HCT116 (cell line): ENCODE measurements at places on chromosomes 7 and 10.

GRCh38 chr7:38731215-38731614 is 100.0 kb upstream of the AMPH start:
- H3K4me1 ChIP-seq = no peaks in the 10 kb centered on the region
- H3K4me3 ChIP-seq = no peak overlapping the region
- DNase-seq = no peak

GRCh38 chr10:74593470-74593869 is 232.9 kb upstream of the KAT6B start:
- H3K4me1 ChIP-seq = no peaks in the 10 kb centered on the region
- DNase-seq = no peak
- H3K27me3 ChIP-seq = no peaks in the 10 kb centered on the region

DNA sequence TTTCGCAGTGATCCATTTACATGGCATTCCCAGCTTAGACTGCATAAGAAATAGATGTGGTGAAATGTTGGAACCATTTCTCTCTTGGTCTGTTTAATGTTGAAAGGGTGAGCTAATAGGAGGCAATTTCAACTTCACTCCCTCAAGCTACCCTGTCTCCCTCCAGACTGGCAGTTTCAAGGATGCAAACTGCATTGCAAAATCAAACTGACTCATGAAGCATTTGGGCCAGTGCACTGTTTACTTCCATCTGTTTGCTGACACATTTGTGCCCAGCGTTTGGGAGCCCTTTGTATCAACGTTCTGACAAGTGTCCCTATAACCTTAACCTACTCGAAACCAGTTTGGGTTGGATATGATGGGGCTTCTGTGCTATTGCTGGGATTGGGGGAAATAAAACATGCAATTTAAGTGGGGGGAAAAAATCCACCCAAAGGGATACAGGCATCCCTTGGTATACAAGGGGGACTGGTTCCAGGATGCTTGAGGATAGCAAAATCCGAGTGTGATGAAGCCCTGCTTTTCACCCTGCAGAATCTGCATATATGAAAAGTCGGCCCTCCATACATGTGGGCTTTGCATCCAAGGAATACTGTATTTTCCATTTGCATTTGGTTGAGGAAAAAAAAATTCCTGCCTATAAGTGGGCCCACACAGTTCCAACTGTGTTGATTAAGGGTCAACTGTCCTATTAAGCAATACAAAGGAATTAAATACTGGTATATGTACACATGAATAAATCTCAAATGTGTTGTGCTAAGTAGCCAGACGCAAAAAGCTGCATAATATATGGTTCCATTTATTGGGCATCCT is 15.6 kb downstream of the RHEB start:
- no peak overlapping the region for H3K27ac ChIP-seq
- no peaks in the 10 kb centered on the region for H3K4me1 ChIP-seq

- H3K27me3 ChIP-seq = no peaks in the 10 kb centered on the region
- no peaks in the 10 kb centered on the region for H3K4me1 ChIP-seq
- H3K4me3 ChIP-seq = no peak overlapping the region
- no peak overlapping the region for H3K27ac ChIP-seq
- no peaks in the 10 kb centered on the region for H3K36me3 ChIP-seq
Observed at GRCh38 chr7:69873512-69873911, 275.2 kb downstream of the AUTS2 start.

GRCh38 chr10:83078160-83078559 is 1061.1 kb upstream of the GHITM start:
- no peaks in the 10 kb centered on the region for H3K27me3 ChIP-seq
- no peaks in the 10 kb centered on the region for H3K4me1 ChIP-seq
- H3K27ac ChIP-seq = no peak overlapping the region
- DNase-seq = no peak
- no peaks in the 10 kb centered on the region for H3K36me3 ChIP-seq

DNA sequence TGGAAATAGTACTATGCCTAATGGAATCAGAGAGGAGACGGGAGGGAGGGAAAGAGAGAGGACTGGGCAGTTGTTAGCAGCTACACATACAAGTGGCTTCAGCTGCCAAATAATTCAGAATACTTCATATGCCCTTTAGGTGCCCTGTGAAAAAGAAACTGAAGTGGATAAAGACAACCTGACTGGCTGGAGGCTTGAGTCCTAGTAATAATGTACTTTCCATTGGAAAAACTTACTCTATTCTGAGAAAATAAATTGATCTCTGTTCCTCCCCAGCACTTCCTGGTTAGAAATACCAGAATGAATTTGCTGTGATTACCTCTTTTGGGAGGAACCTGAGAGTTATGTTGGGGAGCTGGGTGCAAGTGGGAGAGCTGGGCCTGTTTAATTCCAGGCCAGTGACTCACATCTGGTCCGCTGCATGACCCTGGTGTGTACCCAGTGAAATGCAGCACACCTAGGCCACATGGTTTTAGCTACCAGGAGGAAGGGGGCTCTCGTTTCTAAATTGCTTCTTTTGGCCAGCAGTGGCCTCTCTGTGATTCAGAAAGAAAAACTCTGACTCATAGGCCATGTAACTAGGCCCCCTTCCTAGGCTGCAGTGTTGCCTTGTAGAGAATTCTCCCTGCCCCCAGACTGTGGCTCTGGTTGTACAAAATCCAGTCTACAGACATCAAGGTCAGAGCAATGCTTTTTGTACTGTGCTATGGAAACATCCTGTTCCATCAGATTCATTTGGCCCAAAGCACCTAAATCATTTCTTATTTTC is 6.5 kb downstream of the AGFG2 start:
- peak overlapping the region; percentile 95 for H3K27ac ChIP-seq
- H3K27me3 ChIP-seq = no peaks in the 10 kb centered on the region
- peaks cover 2% of the 10 kb centered on the region; the same call in 1 of the 2 replicates for H3K36me3 ChIP-seq
- peak; percentile 81 for DNase-seq

GRCh38 chr10:17805921-17806577 is 3.1 kb upstream of the MRC1 start:
- no peak overlapping the region for H3K27ac ChIP-seq
- peak; percentile 29 for DNase-seq
- no peaks in the 10 kb centered on the region for H3K27me3 ChIP-seq
- H3K36me3 ChIP-seq = no peaks in the 10 kb centered on the region
- H3K4me1 ChIP-seq = no peaks in the 10 kb centered on the region

DNA sequence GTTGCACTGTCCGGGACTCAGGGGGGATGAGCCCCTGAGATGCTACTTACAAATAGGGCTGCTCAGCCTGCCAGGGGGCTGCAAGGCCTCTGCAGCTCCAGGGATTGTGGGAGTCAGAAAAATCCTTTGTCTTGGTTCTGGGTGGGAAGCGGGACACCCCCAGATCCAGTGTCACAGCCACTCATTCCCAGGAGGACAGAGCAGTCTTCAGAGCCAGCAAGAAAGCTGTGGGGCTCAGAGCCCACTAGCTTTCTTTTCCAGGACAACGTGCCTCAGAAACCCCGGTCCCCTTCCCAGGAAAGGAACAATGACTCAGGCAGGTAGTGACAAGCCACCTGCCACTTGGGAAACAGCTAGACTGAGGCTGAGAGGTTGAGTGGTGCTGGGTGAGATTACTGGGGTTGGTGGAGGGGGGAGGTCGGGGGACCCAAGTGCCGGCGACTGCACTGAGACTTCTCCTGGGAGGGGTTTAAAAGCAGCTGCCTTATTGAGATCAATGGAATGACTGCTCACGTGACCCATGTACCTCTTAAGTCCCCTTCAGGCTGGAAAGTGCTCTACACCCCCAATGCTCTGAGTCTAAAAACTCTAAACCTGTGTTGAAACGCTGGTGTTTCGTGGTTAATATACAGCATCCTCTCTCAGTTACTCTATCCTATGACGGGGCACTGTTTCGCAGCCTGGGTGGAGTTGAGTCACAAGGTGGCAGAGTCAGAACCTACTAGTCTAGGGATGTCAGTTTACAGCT is 123.6 kb downstream of the UBE2H start:
- no peaks in the 10 kb centered on the region for H3K27me3 ChIP-seq
- peaks cover 87% of the 10 kb centered on the region for H3K4me1 ChIP-seq
- no peaks in the 10 kb centered on the region for H3K36me3 ChIP-seq
